ENCODE measurements at places on chromosomes 6 and 20.
A peak's percentile ranks its signal among the peaks of the same experiment; 100 is the strongest.

- no peak for DNase-seq
Measured at GRCh38 chr6:154885214-154885613, 109.9 kb upstream of the TIAM2 start.

DNA sequence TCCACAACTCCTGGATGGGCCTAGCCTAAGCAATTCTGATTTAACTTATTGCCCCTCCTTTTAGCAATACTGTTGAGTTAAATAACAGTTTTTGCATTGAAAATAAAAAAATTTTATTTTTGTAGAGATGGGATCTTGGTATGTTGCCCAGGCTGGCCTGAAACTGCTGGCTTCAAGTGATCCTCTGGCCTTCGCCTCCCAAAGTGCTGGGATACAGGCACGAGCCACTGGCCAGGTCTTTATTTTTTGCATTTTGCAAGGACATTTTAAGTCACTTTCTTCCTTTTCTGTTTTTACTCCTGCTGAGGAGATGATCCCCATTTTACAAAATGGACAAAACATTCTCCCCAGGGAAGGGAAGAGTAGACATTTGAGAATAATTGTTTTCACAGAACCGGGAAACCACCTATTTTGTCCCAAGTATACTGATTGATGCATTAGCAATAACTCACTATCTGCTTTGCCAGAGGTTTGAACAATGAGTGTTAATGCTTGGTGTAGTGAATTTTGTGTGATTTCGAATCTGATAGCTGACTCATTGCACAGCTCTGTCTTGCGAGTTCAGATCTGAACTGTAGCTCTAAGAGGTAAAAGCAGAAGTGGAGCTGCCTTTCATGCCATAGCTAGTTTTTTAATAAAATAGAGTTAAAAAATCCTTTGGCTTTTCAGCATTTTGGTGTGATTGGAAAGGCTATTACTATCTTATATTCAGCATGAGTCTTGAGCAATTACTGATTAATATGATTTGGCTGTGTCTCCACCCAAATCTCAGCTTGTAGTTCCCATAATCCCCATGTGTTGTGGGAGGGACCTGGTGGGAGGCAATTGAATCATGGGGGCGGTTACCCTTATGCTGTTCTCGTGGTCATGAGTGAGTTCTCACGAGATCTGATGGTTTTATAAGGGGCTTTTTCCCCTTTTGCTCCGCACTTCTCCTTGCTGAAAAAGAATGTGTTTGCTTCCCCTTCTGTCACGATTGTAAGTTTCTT, 20.9 kb downstream of the IGF2R start:
- no peak for DNase-seq

GRCh38 chr20:54476169-54477009, 996 bp downstream of the DOK5 start:
- DNase-seq: no peak

GRCh38 chr6:3557336-3557735, 100.5 kb upstream of the SLC22A23 start:
- no peak for DNase-seq

DNA sequence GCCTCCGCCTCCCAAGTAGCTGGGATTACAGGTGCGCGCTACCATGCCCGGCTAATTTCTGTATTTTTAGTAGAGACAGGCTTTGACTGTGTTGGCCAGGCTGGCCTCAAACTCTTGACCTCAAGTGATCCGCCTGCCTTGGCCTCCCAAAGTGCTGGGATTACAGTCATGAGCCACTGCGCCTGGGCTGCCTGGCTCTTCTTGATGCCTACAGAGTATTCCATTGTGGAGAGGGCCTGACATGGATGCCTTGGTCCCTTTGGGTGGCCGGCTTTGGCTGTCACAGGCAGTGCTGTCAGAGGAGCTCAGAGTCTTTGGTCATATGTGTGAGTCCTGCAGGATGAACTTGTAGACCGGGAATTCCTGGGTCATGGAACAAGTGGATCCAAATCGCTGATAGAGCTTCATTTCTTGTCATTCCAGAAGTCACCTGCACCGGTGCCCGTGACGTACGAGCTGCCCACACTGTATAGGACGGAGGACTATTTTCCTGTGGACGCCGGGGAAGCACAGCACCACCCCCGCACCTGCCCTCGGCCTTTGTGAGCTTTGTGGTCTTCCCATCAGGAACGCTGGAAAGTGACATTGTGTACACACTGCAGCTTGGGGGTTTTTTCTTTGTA, 55.1 kb downstream of the ADNP start:
- no peak for DNase-seq

GRCh38 chr6:33689879-33690278, 21.6 kb downstream of the UQCC2 start:
- no peak for DNase-seq

DNA sequence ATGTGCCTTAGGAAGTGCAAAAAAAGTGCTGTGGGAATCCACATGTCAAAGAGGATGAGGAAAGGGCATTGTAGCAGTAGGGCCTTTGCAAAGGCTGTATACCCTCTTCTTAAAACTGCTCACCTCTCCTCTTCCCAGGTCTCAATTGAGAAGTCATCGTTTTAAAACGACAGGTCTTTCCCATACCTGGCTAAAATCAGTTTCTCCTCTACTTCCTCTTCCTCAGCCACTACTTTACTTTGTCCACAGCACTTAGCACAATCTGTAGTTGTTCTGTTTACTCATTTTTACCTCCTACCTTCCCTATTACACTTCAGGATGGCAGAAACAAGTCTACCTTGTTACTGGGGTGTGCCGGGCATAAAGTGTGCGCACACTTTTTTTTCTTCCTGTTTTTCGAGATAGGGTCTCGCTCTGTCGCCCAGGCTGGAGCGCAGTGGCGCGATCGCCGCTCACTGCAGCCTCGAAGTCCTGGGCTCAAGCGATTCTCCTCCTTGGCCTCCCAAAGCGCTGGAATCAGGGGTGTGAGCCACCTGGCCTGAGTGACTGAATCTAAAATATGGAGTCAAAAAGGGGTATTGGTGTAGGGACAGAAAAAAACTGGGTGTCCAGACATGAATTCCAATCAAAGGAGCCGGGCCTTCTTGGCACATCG, 9.8 kb upstream of the ELOVL5 start:
- no peak for DNase-seq

DNA sequence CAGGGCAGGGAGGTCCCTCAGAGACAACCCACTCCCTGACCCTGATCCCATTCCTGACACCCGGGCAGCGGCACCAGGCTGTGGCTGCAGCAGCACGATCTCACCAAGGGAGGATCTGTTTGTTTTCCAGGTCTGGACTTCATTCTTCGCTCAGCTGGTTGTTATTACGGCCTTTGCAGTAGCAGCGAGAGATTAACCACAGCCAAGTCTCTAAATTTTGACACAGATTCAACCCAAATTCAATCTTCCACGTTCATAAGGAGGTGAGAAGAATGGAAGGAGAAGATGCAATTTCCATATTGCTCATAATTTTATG, 91.1 kb upstream of the THBS2 start:
- DNase-seq: no peak

DNA sequence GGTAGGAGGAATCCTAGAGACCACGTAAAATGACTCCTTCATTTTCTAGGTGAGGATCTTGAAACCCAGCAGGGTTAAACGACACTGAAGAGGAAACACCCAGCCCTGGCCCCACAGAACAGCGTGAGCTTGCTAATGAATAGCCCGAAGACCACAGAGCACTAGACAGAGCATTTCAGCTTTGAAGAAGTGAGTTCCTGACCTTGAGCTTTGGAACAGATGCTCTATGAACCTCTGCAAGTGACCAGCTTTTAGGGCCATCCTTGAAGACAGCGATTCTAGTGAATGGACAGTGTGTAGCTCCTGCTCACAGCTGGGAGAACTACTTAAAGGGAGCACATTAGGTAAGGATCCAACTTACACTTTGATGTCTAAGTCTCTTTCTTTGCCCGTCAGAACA, 74.0 kb upstream of the FRMD1 start:
- DNase-seq: no peak

GRCh38 chr20:20329564-20329963, 38.3 kb upstream of the INSM1 start:
- DNase-seq: no peak

DNA sequence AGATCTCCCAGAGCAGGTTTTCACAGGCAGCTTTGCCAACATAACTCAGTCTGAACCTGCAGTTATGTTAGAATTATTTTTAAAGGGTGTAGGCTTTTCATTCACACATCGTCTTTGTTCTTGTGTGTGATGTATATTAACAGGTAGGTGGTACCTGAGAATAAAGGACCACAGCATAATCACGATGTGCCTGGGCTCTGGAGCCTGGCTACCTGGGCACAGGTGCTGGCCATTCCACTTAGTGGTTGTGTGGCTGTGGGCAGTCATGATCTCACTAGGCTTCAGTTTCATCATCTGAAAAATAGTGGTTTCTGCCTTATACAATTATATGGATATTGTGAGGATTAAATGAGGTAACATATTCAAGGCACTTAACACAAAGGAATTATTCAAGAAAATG, 6.4 kb downstream of the CD109 start:
- DNase-seq: no peak

- DNase-seq: no peak
Measured at GRCh38 chr6:167291623-167292300, 647 bp downstream of the UNC93A start.

GRCh38 chr6:140185991-140186390, 811.5 kb upstream of the CITED2 start:
- no peak for DNase-seq

- no peak for DNase-seq
Measured at GRCh38 chr6:66127061-66127460, 420.0 kb upstream of the EYS start.

GRCh38 chr6:22907085-22907484, 337.7 kb downstream of the HDGFL1 start:
- DNase-seq: no peak

- DNase-seq: no peak
Measured at GRCh38 chr6:3081960-3082359, 13.7 kb downstream of the RIPK1 start.

DNA sequence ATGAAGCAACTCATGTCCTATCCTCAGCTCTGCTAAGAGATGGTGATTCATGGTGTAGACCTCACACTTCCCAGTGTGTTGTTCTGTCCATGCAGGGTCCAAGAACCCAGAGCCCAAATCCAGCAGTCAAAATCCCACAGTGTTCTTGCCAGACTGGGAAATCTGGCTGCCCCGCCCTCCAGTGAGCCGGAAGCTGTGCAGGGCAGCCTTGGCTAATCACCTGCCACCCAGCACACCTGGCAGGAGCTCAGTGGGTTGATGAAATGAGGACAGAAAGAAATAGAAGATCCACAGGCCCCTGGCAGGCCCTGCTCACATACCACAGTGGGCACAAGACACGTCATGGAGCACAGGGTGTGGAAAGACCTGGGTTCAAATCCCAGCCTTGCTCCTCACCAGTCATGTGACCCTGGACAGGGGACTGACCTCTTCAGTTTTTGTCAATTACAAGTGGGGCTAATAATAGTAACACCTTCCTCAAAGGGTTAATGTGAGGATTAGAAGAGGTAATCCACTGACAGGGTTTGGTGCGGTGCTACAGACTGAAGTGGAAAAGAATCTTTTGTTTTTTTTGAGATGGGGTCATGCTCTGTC, 13.6 kb upstream of the GUCA1A start:
- no peak for DNase-seq

DNA sequence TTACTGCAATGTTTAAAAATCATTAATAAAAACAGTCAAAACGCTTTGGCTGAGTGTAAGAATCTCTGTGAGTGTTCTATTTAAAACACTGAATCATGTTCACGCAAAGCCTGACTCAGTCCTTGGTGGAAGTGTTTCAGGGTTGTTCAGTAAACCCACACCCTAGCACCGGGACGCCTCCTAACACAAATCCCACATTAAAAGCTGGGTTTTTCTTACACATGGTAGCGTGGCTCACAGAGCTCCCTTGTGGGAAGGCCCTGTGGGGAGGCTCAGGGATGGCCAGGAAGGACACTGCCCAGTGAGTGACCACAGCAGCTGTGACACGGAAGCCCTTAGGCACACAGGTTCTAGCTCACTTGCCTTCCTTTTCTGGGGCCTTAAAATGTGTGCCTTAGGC, 80.2 kb downstream of the GMPR start:
- DNase-seq: peak; percentile 27

DNA sequence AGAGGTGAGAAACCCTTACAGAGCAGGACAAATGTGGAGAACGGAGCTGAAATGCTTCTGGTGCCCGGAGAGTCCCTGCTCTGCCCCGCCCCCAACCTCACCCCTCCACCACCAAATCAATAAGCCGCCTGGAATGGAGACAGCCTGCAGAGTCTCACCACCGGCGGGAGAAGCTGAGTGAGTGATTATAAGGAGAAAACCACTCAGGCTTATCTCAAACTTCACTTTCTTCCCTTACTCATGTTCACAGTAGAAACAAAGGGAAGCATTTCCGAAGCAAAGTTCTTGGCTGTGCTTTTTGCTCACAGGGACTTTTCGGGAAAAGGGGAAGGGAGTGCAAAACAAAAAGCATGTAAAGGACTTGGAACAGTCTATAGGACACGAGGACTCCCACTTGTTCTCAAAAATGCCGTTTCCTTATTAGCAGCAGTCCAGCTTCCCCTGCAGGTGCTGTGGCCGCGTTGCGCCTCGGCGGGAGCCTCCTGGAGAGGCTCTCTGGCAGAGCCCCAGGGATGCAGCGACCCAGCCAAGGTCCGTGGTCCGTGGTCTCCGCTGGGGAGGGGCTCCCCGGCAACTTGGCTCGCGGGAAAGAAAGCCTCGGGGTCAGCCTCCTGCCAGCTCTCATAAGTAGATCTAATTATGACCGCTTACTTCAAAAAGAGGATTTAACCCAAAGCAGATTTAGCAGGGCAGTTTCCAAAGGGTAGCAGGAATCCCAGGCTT, 64.8 kb upstream of the TMEM30A start:
- DNase-seq: no peak

- peak; percentile 37 for DNase-seq
Measured at GRCh38 chr6:6811128-6812009, 222.8 kb downstream of the LY86 start.

- no peak for DNase-seq
Measured at GRCh38 chr20:51327251-51327841, 215.2 kb downstream of the NFATC2 start.

- DNase-seq: no peak
Measured at GRCh38 chr6:105995391-105995865, 90.7 kb upstream of the PRDM1 start.

GRCh38 chr20:19252451-19253120, 40.1 kb downstream of the SLC24A3 start:
- no peak for DNase-seq

DNA sequence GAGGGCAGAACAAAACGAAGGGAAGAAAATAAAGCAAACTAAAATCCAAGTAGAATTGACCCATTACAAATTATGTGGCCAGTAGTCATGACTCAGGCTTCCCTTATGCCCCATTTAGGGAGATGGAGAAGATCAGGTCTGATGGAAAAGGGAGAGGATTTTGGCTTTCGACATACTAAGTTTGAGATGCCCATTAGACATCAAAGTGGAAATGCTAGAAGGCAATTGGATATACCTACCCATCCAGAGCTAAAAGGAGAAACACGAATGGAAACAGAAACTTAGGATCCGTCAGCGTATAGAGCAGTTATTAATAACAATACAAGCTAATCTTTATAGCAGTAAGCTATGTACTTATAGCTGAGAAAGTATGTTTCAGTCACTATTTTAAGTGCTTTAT, 4.8 kb downstream of the TRPC4AP start:
- DNase-seq: no peak

- DNase-seq: no peak
Measured at GRCh38 chr6:4511641-4512020, 264.6 kb upstream of the CDYL start.

All from CD4-positive, alpha-beta T cell treated with Interleukin-12 subunit alpha and Interleukin-12 subunit beta, for 1 hour (primary cell).